Ovary (tissue), 10 donors: ENCODE measurements at places on chromosomes 3 and 15. TPM values are rescaled to one million over a fixed set of nuclear protein-coding genes. Genes with fewer than 3 reads are reported as not detected.

Gene ATP10A
- total RNA-seq = 1.5 TPM

Gene GLCE
- total RNA-seq = 23.2 TPM

Gene PSMD6
- total RNA-seq = 37.1 TPM

Gene LAMB2
- total RNA-seq = 459 TPM

Gene SH2D7
- not detected for total RNA-seq

Gene SPESP1
- total RNA-seq = 2.0 TPM

GRCh38 chr3:188581365-188581764, 427.4 kb downstream of the LPP start:
- H3K36me3 ChIP-seq = no peaks in the 10 kb centered on the region
- DNase-seq = no peak
- no peak overlapping the region for H3K4me3 ChIP-seq
- H3K4me1 ChIP-seq = peaks cover 4% of the 10 kb centered on the region
- H3K27ac ChIP-seq = no peak overlapping the region
- H3K27me3 ChIP-seq = no peaks in the 10 kb centered on the region

DNA sequence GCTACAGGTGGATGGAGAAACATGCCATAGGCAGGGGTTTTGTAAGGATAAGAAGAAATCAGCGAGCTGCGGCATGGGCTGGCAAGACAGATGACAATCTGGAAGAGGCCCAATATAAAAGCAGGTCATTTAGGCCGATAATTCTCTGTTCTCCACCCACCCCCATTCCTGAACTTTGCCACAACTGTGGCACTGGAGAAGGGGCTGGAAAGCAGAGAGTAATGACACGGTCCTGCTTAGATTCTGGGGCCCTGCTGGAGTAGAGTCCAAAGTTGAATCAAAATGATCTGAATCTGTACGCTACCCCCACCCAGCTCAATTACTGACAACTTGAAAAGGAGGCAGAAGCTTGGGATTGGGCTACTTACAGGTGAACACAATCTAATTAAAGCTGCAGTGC, 18.4 kb upstream of the BUB1B start:
- no peak for DNase-seq
- no peak overlapping the region for H3K4me3 ChIP-seq

- H3K27ac ChIP-seq = no peak overlapping the region
- H3K27me3 ChIP-seq = no peaks in the 10 kb centered on the region
- no peaks in the 10 kb centered on the region for H3K36me3 ChIP-seq
- no peaks in the 10 kb centered on the region for H3K4me1 ChIP-seq
- no peak for DNase-seq
- H3K4me3 ChIP-seq = no peak overlapping the region
Measured at GRCh38 chr3:118171236-118171852, 863.3 kb downstream of the IGSF11 start.

- H3K27ac ChIP-seq = no peak overlapping the region
- no peak for DNase-seq
- H3K27me3 ChIP-seq = no peaks in the 10 kb centered on the region
- no peaks in the 10 kb centered on the region for H3K4me1 ChIP-seq
- no peak overlapping the region for H3K4me3 ChIP-seq
- no peaks in the 10 kb centered on the region for H3K36me3 ChIP-seq
Measured at GRCh38 chr3:109728861-109729494, 391.6 kb upstream of the DPPA4 start.

DNA sequence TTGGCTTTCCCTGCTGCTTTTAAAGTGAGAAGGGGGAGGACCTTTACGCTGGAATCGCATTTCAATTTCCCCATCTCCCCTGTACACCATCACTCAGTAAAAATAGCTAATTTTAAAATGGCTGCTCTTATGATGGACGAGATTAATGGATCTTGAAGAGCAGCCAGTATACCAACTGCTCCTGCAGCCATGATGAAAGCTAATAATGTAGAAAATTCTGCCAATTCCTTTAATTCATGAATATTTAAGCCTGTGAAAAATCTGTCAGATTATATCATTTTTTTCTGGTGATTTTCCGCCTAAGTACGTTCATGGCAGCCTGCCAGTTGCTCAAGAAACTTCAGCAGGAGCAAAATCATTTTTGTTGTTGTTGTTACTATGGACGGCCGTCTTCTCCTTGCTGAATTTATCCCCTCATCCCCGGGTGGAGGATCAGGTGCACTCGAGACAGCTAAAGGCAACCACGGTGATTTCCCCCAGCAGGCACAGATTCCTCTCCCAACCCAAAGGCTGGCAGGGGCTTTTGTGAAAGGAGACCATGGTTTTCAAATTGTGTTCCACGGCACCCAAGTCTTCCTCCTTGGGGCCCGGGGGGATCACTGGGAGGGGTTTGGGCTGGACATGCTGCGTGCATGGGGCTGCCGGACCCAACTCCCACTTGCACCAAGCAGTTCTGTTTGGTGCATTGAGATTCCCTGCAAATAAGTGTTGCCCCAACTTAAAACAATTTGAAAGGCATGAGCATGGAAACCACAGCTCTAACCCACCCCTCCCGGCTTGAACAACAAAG, 289.6 kb downstream of the UACA start:
- H3K4me1 ChIP-seq = peaks cover 2% of the 10 kb centered on the region
- no peaks in the 10 kb centered on the region for H3K27me3 ChIP-seq
- H3K36me3 ChIP-seq = no peaks in the 10 kb centered on the region
- no peak overlapping the region for H3K4me3 ChIP-seq
- no peak for DNase-seq

GRCh38 chr3:127800508-127800907, 21.8 kb downstream of the MGLL start:
- no peak overlapping the region for H3K27ac ChIP-seq
- no peaks in the 10 kb centered on the region for H3K4me1 ChIP-seq
- H3K36me3 ChIP-seq = no peaks in the 10 kb centered on the region
- DNase-seq = no peak
- no peak overlapping the region for H3K4me3 ChIP-seq

GRCh38 chr3:143309705-143310104, 190.1 kb downstream of the CHST2 start:
- H3K4me1 ChIP-seq = peaks cover 12% of the 10 kb centered on the region
- no peaks in the 10 kb centered on the region for H3K36me3 ChIP-seq
- H3K27ac ChIP-seq = no peak overlapping the region
- H3K27me3 ChIP-seq = no peaks in the 10 kb centered on the region
- H3K4me3 ChIP-seq = no peak overlapping the region

GRCh38 chr3:100106531-100107141, 7.7 kb downstream of the FILIP1L start:
- DNase-seq = no peak
- H3K36me3 ChIP-seq = no peaks in the 10 kb centered on the region
- H3K27ac ChIP-seq = no peak overlapping the region
- H3K4me3 ChIP-seq = no peak overlapping the region
- peaks cover 19% of the 10 kb centered on the region for H3K4me1 ChIP-seq
- H3K27me3 ChIP-seq = no peaks in the 10 kb centered on the region

DNA sequence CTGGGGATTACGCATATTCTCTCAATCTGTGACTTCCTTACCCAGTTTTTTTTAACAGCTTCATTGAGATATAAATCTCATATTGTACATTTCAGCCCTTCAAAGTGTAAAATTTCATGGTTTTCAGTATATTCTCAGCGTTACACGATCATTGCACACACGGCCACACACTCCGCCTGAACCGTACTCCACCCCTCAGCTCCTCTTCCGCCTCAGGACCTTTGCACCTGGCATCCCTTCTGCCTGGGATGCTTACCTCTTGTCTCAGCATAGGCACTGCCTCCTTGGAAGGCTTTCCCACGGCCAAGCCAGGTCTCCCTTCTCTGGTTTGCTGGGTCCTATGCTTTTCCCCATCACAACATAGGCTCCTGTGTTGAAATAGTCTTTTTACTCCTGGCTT, 57.4 kb upstream of the NR2C2 start:
- no peak for DNase-seq
- no peak overlapping the region for H3K27ac ChIP-seq
- no peaks in the 10 kb centered on the region for H3K36me3 ChIP-seq
- H3K27me3 ChIP-seq = no peaks in the 10 kb centered on the region

DNA sequence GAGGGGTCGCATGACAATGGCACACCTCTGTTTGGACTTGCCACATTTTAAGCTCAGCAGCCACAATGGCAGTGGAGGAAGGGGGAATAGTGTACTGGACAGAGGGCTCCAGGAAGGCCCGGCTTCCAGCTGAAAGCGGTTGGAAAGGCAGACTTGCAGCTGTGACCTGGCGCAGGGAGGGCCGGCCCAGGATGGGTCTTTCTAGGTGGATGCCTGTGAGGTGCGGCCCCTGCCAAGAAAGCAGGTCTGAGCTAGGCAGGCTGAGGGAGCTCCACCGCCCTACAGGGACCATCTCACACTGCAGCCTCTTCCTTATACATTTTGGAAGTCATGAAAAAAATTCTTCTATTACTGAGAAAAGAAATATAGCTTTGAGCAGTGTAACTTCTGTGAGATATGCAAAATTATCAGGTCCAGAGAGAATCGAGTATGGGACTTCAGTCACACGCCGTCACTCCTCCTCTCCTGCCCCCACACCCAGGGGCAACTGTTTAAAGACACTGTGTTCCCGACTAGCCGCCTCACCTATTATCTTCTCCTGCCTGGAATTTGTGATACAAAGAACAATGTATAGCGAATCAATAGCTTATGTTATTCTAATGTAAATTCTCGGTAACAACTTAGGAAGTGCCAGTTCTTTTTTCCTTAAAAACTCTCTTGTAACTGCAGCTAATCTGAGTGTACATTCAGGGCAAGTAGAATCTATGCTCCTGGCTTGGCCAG, 331.0 kb downstream of the OCA2 start:
- no peaks in the 10 kb centered on the region for H3K27me3 ChIP-seq
- H3K4me1 ChIP-seq = no peaks in the 10 kb centered on the region
- no peak overlapping the region for H3K27ac ChIP-seq
- no peaks in the 10 kb centered on the region for H3K36me3 ChIP-seq
- no peak overlapping the region for H3K4me3 ChIP-seq

DNA sequence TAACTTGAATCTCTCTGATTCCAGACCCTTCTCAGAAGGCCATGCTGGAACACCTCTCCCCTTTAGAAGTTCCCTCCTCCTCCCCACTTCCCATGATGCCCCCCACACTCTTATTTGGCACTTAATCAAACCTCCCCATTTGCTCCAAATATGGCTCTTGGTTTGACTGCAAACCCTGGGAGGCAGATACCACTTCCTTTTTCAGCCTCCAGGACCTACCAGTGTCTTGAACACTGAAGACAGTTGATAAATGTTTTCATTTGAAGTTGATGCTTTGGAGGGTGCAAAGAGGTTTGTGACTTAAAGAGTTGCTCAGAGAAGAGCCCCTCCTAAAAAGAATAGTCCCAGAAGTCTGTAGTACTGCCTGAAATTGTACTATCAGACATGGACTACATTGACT, 61.5 kb downstream of the SEMA5B start:
- peaks cover 3% of the 10 kb centered on the region for H3K4me1 ChIP-seq
- H3K27me3 ChIP-seq = no peaks in the 10 kb centered on the region
- no peak for DNase-seq
- no peak overlapping the region for H3K4me3 ChIP-seq
